ENCODE measurements at places on chromosomes 12 and 14.
A peak's percentile ranks its signal among the peaks of the same experiment; 100 is the strongest.

GRCh38 chr12:80590085-80590484 lies 117.3 kb upstream of the MYF6 start:
- no peak for DNase-seq

- no peak for DNase-seq
These were observed 10.6 kb upstream of the NUMB start for GRCh38 chr14:73468828-73469375.

GRCh38 chr12:13534645-13535398 lies 338.3 kb downstream of the EMP1 start:
- no peak for DNase-seq

GRCh38 chr12:54216797-54217661 lies 28.2 kb upstream of the SMUG1 start:
- peak; percentile 65 for DNase-seq

DNA sequence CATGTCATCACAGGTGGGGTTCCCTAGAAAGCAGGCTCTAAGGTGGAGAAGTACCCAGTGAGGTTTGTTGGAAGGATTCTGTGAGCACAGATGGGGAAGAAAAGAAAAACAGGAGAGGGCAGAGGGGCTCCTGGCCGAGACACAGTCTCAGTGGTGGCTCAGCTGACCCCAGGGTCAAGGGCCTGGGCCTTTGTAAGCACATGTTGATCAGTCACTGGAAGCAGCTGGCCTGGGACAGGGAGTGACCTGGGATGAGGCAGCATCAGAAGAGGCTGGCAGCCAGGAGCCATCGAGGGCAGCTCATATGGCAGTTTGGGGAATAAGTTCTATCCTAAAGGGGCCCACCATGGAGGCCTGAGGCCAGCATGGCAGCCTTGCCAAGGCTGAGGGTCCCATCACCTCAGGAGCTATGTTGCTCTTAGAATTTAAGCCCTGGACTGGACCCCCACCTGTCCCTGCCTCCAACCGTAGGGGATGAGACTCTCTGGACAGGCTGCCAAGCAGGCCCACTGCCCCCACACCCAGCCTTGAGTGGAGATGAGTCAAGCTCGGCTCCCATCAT lies 6.3 kb upstream of the TMEM179 start:
- no peak for DNase-seq

DNA sequence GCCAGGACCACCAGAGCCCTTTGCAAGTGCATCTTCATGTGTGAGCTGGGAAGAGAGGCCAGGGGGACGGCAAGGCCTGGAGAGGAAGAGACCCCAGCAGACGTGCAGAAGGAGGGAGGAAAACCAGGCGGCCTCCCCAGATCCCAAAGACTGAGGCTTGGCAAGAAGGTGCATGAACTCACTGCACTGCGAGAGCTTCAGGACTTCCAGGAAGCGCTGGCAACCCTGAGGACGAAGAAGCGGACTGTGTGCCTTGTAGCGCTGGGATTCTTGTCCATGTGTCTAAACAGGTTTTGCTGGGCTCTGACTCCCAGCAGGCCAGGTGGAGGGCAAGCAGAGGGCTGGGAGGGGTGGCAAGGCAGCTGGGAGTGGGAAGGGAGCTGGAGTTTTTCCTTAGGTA lies 939 bp downstream of the TGFB3 start:
- no peak for DNase-seq

DNA sequence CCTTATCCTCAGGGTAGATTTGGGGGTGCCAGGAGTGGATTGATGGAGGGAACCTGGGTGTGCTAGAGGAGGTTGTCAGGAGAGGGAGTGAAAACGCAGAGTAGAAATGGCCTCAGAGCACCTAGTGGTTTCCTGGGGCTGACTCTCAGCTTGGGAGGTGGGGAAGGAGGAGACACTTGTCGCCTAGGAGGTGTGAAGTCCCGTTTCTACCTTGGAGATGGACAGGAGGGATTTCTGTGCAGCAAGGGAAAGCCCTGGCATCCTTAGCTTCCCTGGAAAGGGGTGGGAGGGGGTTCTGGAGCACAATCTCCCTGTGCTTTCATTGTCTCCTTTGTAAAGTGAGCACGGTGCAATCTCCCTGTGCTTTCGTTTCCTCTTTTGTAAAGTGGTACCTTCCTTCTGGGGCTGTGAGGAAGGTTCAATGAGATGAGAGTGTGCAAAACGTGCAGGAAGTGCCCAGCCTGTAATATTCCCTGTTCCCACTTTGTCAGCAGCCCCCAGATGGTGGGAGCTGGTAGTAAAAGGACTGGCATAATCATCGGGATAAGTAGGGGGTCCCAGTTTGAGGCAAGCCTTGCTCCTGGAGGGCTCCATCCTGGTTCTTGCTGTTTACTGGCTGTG lies 1.6 kb downstream of the OAS3 start:
- DNase-seq: no peak

DNA sequence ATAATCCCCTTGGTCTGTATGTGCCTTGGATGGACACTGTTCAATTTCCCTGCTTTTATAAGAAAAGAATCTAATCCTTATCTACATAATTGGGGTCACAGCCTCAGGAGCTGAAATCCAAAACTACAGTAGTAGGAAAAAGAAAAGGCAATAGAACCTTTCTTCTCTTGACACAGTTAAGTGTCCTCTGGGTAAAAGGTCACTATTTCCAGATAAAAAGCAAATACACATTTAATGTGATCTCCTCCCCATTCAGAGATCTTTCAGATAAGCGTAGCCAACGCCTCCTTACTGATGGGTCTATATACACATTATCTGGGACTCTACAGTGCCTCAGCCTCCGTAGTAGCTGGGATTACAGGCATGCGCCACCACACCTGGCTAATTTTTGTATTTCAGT lies 73.4 kb downstream of the CLIP1 start:
- no peak for DNase-seq

- no peak for DNase-seq
These were observed 71.8 kb downstream of the KIF26A start for GRCh38 chr14:104209985-104210816.

- no peak for DNase-seq
These were observed 60.4 kb downstream of the FOS start for GRCh38 chr14:75339059-75339458.

GRCh38 chr14:36361210-36361853 lies 40.9 kb upstream of the MBIP start:
- no peak for DNase-seq

GRCh38 chr14:70858641-70859040 lies 48.6 kb upstream of the PCNX1 start:
- no peak for DNase-seq

DNA sequence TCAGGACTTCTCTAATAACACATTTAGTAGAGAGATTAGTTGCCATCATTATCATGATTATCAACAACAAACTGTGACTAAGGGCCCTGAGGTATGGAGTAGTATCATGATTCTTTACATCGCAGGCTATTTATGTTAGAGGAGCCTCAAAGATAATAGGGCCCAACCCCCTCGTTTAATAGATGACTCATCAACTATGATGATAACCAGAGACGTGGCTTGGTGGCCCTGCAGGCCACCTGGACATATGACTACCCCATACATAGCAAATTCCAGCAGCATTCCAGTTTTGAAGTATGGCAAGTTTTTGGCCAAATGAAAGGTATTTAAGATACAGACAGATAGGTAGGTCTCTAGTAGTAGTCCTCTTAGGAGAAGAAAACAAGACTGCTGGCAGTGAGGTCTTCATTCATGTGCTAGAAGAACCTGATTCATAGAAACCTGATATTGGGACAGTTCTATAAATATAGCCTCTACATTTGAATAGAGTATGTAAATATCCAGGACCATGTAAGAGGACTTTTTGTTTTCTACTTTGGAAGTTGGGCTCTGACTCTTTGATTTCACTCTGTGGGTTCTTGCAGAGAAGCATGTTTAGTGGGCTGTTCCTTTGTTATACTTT lies 5.6 kb downstream of the RIC8B start:
- no peak for DNase-seq

GRCh38 chr12:55817345-55818139 lies at the start of the genes ORMDL2 and SARNP:
Gene ORMDL2 (plus strand): TSS chr12:55818041. CDS start chr12:55819000, 959 bp downstream.
Gene SARNP (minus strand): TSS chr12:55817724. CDS start chr12:55817701, 23 bp downstream.
- peak; percentile 98 for DNase-seq

- no peak for DNase-seq
These were observed 890.2 kb downstream of the FLRT2 start for GRCh38 chr14:86420131-86420530.

DNA sequence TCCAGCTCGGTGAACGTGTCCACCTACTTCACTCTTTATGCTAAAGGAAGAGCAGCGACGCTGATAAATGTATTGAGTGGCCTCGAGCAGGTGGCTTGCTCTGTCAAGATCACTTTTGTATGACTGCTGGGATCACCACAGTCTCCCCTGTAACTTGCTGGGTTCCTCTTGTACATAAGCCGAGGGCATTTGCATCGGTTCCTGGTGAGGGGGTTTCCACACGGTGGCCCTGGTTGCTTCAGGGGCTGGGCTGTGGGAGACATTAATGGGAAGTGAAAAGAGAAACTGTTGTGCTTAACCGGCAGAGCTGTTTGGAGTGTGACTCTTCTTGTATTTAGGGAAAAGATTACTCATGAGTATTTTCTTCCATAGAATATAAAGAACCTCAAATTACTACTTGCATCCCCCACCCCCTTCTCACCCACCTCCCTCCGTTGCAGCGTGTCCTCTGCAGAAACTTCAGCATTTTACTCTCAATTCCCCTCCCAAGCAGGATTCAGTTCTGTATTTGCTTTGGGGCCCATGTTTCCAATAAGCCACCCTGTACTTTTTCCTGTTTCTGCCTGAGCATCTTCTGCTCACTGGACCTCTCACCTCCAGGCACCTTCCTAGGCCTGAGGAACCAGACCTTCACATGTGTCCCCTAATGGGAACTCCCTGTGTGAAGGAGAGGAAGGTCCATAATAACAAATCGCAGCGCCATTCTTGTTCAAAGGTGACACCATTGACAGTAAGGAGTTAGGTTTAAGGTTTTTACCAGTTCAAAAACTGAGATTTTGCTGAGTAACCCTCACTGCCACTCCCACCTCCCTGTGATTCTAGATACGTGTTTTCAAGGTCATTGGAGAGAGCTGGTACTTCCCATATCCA lies 187.0 kb downstream of the ETV6 start:
- DNase-seq: peak; percentile 24

GRCh38 chr12:22684140-22685118 lies 59.5 kb downstream of the ETNK1 start:
- no peak for DNase-seq
